ENCODE measurements at places on chromosomes 16 and 17.

- no peak for DNase-seq
These were observed 6.7 kb downstream of the ZNF423 start for GRCh38 chr16:49849037-49849753.

- DNase-seq: no peak
These were observed 2.0 kb downstream of the NEUROD2 start for GRCh38 chr17:39605492-39606433.

DNA sequence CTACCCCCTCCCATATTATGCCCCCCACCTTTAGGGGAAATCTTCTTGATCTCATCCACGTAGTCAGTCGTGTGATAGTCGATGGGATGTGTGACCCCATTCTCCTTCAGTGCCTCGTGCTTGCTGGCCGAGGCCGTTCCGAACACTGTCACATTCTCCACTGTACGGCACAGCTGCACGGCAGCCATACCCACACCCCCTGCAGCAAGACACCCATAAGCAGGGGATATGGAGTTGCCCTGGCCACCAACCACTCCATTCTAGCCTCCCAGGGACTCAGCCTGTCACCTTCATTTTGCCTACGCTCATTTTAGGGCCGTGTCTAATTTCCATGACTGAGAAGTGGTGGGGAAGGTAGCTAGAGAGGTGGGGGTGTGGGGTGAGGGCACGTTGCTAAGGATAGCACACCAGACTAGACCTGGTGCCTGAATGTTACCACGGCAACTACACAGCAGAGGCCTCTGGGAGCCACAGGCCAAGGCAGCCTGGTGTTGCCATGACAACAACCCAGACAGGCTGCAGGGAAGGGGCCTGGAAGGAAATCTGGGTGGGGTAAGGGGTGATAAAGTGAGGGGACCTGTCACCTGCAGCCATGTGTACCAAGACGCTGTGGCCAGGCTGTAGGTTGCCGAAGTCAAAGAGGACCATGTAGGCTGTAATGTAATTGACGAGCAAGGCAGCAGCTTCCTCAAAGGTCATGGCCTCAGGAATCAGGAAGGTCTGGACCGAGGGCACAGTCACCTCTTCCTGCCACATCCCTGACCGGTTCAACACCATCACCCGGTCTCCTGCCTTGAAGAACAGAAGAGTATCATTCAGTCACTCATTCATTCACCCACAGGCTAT is 4.0 kb downstream of the VAT1 start:
- peak; percentile 45 for DNase-seq

DNA sequence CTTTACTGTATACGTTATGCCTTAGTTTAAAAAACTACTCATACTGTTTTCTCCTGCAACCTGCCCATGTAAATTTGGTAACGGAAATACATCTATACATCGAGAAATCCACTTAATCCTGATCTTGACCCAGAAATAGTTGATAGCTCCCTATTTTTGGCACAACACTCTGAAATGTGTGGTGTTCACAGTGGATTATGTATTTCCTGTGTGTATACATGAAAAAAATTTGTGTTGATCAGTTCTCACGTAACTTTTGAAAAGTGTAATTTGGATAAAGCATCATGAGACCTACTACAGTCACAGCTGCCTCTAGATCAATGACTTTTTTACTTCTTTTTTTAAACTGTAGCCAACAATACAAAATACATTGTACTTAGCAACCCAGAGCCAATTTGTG is 90.7 kb downstream of the VMP1 start:
- DNase-seq: no peak

DNA sequence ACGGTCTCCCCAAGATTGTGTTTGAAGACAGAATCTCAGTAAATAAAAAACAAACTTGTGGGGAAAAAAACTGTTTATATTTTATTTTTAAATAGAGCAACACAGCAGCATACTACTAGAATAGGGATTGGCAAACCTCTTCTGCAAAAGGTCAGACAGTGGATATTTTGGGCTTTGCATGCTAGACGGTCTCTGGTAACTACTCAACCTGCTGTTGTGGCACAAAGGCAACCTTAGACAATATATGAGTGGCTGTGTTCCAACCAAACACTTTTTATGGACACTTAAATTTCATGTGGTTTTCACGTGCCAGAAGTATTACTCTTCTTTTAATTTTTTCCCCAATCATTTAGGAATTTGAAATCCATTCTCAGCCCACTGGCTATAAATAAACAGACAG is 55.0 kb downstream of the IRX5 start:
- no peak for DNase-seq

DNA sequence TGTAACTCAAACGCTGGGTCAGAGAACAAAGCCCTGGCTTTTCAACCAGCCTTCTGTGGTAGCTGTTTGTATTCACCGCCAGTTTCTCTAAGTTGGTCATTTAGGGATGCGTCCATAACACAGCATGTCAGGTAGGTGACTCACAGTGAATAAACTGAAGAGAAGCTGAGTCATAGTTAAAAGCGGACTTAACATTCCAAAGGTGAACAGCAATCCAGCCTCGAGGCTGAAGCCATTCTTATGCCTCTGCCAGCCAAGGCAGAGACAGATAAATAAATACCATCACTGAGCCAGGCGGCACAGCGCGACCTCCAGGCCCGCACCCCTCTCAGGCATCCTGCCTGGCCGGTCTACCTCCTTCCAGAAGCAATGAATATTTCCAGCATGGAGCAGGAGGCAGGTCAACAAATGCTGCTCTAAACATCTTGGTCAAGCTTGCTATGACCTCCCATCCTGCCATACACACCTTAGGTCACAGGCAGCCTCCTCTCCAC is 12.4 kb upstream of the CACNG4 start:
- DNase-seq: no peak

DNA sequence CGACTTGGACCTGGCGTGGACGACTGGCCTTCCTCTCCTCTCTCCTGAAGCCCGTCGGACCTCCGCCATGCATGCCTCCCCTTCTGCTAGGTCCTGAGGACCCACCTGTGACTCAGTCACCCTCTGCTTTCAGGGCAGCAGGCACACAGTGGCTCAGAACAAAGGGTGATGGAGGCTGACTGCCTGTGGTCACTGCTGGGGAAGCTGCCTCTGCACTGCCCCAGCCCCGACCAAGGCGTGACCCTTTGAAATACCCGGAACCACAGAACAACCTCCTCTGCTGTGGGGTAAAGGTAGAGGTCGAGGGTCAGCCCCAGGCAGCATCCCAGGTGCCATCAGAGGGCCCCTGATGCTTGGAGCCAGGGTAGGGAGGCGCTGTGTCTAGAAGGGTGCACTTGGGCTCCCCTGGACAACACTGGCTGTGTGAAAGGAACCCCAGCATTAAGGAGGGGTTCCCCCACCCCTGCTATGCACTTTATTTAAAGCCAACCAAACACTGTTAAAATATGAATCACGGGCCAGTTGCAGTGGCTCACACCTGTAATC is 12.5 kb upstream of the SLC4A1 start:
- DNase-seq: no peak

Measured in activated T-cell treated with anti-CD3 and anti-CD28 coated beads, Interleukin-2, amount 50 U/mL, for 1 hour (primary cell).